Jurkat, Clone E6-1 (cell line): ENCODE measurements at places on chromosomes 7 and 10.

GRCh38 chr7:55588976-55589604 lies 16.8 kb upstream of the VOPP1 start:
- DNase-seq, result no peak

DNA sequence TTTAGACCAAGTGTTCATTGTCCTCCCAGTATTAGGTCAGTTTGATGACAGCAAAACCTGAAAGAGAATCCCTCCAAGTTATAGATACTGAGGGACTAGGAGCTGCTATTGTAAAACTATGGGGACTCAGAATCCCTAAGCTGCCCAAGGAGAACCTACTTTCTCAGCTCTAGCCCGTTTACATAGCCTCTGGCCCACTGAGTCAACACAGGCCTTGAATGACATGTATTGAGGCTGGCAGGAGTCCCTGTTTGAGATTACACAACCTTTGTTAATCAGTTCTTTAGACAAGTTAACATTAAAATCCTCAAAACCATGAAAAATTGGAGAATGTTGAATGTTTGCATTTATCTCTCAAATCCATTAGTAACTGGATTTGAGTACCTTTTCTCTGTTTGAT lies 1079.0 kb downstream of the KCNMA1 start:
- DNase-seq, result no peak

DNA sequence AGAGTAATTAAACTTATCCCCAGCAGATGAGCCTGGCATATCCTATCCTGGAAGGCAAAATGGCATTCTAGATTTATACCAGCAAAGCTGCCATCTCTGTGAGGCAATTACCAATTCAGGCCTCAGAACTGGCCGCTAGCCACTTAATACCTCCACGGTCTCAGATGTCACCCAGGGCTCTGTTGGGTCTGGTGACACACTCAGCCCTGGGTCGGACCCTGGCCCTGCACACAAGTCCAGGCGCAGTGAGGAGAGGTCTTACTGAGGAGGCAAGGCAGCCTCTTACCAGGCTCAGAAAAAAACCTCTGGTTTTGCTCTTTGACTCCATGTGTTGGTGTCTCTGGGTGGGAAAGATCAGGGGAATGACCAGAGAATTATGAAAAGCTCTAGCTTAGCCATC lies 186.6 kb downstream of the EMX2 start:
- DNase-seq, result no peak

DNA sequence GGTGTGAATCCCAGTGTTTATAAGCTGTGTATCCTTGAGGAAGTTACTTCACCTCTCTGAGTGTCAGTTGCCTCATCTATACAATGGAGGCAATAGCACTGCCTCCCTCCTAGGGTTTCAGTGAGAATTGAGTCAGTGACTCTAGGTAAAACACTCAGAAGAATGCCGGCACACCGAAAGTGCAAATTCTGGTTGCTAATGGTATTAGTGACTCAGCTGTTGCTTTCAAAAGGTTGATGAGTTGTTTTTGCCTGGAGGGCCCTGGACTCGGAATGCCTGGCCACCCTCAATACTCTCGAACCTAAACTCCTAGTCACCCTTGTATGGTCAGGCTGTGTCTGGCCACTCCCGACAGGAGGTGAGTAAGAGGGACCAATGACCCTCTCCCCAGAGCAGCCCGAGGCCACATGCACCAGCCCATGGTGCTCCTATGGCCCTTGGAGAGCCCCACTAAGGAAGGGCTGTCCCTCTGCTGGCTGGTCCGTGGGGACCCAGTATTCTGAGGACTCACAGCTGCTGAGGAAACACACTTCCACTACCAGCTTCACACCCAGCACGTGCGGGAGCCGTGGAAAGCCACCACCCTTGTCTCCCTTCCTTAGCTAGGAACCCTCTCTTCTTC lies 60.2 kb downstream of the CALML3 start:
- no peak for DNase-seq

GRCh38 chr7:55440040-55440690 lies 75.0 kb downstream of the LANCL2 start:
- no peak for DNase-seq

DNA sequence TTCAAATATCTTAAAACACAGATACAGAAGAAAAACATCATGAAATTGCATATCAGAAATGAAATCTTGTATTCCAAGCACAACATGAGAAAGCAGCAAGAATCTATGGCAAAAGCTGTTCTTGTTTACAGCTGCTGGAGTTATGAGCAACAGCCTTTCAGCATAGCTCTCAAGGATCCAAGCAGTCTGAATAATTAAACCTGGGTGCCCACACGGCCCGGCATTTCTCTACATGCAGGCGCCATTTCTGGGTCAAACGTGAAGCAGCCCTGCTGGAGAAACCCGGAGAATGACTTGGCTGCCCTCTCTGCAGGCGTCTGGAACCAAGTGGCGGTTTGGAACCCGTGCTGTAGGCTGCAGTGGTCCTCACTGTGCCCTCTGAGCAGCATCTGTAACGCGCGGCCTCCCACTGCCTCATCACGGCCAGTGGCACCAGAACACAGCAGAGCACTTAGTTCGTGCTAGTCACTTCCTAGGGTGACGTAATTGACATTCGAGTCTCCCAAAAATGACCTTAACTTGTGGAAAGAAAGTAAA lies 213.0 kb downstream of the TCERG1L start:
- DNase-seq, result no peak

GRCh38 chr10:112584276-112584675 lies 137.3 kb downstream of the VTI1A start:
- DNase-seq, result no peak

DNA sequence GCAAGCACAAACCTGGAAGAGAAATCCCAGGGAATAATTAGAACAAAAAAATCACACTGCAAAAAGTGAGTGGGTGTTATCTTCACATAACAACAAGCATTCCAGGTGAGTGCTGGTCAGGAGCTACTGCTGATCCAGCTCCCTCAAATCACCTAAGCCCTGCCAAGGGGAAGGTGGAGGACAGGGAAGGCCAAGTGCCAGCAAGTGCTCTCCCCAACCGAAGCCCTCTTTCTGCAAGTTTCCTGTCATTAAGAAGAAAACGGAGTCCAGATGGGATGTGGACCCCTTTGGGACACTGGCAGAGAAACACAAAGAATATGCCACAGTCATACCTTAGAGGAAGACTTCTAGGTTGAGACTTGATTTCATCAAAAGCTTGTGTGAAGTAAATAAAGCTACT lies 933.0 kb upstream of the ZNF722 start:
- DNase-seq, result no peak

DNA sequence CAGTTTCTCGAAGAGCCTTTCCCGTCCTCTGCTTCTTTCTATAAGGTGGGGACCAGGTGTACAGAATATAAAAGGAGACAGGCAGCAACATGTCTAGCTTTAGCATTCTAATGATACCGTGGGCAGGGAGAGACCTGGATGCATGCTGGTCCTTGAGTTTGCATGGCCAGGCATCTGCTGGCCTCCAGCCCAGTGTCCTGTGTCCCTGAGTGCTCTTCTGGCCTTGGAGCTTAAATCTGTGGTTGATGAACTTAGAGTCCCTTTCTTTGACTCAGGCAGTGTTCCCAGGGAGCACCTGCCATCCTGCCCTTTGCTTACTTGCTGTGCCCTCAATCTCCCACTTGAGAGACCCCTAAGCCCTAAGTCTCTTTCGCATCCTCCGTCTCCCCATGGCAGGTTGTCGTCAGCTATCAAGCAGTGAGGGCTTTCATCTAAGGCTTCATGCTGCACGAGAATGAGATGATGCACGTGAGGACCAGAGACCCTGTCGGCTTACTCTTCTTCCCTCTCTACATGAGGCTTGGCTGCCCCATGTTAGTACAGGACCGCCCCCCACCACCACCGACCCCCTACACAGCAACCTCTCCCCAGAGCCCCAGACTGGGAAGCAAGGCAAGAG lies 313.4 kb upstream of the C7orf33 start:
- no peak for DNase-seq

DNA sequence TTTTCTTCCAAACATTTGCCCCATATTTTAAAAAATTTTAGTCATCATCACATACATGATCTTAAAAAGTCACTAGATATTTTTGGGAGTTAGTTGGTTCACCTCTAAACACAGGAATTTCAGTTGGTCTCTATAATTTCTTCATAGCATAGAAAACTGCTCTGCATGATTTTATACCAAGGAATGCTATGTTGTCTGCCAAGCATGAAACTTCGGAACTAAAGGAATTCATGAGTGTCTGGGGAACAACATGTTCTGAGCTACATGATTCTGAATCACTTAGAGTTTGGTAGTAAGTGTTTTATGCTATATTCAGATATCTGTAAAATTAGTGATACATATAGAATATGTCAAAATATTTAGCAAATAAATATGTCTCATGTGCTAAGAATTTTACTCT lies 957.8 kb downstream of the GATA3 start:
- DNase-seq, result no peak

GRCh38 chr7:46290374-46291049 lies 369.4 kb upstream of the IGFBP3 start:
- DNase-seq, result no peak

DNA sequence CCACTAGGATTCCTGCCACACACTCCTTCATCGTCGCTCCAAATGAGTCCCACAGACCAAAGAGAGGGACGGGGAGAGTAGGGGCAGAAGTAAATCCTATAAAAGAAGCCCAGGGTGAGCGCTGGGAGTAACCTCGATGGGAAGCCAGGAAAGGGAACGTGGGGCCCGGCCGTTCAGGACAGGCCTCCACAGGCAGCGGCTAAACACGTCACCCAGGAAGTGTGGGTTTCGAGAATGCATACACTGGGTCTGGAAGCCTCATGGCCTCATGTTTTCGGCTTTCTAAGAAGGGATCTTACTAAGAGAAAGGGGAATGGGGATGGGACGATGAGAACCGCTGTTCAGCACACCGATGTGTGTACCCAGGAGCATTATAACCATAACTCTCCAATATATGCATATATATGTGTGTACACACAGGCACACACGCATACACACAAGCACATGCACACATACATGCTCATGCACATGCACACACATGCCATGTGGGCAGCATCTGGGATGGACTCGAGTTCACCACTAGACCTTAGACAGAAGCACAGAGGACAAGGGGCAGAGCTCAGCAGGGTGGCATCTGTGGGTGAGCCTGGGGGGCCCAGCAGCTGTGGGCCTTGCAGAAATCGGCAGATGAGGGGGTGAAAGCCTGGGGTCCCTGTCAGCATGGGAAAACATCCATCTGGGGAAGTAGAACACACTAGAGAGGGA lies 14.8 kb upstream of the CNPY1 start:
- DNase-seq, result no peak

- no peak for DNase-seq
These were observed 24.3 kb downstream of the ZCCHC24 start for GRCh38 chr10:79420974-79421688.

- no peak for DNase-seq
These were observed 36.6 kb downstream of the HIPK2 start for GRCh38 chr7:139741239-139741638.

DNA sequence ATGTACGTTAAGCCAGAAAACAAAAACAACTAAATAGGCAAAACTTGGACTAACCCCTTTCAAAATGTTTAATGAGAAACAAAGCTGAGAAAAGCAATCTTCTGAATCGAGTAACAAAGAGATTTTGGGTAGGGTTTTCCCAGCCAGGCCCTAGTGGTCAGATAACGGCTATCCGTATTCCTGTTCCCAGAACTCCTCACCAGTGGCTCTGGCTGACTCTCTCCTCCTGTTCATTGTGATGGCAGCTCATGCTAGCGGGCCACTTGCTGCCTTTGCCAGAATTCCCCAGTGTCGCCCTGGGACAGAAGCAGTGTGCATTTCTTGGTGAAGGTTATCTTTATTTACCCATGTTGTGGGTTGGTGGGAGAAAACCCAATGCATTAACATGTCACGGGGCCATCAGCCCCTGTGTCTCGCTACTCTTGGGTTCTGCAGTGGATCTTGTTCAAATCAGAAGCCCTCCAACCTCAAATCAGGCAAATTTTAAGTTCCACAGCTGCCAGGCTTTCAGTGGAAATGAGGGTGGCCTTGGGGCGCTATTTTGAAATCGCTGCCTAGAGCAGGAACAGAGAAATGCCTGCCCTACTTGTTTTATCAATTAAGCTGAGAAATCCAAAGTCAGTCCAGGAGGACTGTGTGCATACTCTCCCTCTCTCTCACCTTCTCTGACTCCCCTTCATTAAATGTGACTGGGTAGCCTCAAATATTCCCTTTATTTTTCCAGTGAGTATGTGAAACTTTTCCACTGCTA lies 164.5 kb upstream of the NPVF start:
- no peak for DNase-seq

GRCh38 chr7:124945680-124946079 lies 16.1 kb upstream of the POT1 start:
- DNase-seq, result no peak

GRCh38 chr7:55502858-55503440 lies 69.4 kb downstream of the VOPP1 start:
- DNase-seq, result no peak

DNA sequence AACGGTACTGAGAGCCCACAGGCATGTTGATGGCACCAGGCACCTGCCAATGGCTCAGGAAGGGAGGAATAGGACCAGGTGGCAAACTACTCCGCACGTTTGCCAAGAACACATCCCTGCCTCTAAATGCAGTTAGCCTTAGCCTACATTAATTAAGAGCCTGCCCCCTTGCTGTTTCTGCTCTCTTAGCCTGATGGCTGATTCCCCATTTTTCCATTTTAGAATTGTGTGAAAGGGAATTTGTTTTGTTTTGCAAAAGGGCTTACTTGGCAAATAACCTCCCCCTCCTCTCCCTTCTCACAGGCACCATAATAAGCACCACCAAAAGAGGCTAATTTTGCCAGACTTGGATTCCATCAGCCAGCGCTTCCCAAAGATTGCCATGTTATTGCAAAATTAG lies 1203.2 kb downstream of the SORCS3 start:
- DNase-seq, result no peak

GRCh38 chr7:138978541-138979184 lies 2.5 kb downstream of the KIAA1549 start:
- DNase-seq, result no peak

- peak; percentile 96 for DNase-seq
These were observed 528 bp upstream of the TNRC18 start for GRCh38 chr7:5423976-5424748.

- DNase-seq, result no peak
These were observed 100.8 kb upstream of the STK17A start for GRCh38 chr7:43481902-43482678.

GRCh38 chr10:71613877-71614276 lies 105.7 kb downstream of the C10orf105 start:
- DNase-seq, result no peak

DNA sequence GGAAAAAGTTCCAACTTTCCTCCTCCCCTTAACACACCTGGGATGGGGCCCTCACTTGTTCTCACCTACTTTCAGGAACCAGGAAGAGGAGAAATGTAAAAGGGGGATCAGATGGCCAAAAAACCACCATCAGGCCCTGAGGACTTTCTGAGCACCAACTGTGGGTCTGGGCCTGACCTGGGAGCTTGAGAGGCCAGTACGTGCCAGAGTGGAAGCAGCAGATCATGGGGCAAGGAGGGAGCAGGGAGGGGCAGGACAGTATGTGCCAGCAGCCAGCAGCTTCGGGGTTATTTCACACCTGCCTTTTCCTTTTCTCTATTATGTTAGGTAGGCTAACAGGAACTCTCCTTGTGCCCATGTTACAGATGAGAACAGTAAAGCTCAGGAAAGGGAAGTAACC lies 118.8 kb upstream of the UNC5B start:
- DNase-seq, result no peak

GRCh38 chr7:111499027-111499426 lies 63.3 kb downstream of the IMMP2L start:
- DNase-seq, result no peak
